ENCODE measurements at places on chromosomes 4 and X.

- DNase-seq: no peak
Measured at GRCh38 chr4:26912810-26913209, 52.2 kb downstream of the STIM2 start.

DNA sequence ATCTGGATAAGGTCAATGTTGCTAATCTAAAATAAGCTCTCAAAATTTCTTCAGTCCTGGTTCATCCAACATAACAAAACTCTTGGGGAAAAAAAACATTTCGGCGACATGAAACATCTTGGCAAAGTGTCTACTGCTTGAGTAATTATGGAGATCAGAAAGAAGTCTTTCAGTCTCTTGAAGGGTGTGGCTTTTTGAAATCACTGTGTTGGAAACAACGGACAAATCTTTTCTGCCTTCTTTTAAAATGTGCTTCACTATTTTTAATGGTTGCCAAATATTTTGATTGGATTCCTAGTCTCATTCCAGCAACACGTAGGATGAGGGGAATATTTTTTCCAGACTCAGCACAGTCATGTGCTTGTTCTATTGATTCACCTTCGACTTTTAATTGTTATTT is 138.6 kb downstream of the KLHL8 start:
- no peak for DNase-seq

DNA sequence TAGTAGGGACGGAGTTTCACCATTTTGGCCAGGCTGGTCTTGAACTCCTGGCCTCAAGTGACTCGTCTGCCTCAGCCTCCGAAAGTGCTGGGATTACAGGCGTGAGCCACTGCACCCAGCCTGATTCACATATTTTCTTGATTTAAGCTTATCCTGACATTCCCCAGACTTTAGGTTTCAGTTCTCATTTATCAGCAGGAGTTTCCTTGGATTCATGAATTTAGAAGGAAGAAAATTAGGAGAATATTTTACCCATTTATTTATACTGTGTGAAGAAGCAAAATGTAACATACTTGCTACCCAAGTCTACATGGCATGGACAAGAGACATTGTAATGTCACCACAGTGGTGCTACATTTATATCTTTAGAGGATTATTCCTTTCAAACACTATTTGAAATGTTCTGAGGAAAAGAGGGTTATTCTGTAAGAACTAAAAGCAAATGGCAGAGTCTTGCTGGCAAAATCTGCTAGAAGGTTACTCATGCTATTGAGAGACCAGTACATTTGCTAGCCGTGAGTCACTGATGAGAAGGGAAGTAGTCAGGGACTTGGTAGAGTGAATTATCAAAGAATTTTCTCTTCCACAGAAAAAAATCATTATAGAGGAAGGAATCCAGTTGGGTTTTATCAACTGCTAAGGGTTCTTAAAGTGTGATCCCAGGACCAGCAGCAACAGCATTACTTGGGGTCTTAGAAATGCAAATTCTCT is 26.1 kb upstream of the CFAP299 start:
- no peak for DNase-seq

DNA sequence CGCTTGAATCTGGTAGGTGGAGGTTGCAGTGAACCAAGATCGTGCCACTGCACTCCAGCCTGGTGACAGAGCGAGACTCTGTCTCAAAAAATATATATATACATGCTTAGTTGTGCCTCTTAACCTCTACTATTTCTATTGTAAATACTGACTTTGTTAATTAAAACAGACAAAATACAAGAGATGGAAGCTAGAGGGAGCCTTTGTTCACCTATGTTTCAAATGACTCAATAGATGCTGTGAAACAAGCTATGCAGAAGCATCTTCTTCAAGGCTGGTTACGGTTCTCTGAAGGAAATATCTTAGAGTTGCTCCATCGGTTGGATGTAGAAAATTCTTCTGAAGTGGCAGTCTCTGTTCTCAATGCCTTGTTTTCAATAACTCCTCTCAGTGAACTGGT is 6.2 kb downstream of the NCAPG start:
- DNase-seq: no peak

DNA sequence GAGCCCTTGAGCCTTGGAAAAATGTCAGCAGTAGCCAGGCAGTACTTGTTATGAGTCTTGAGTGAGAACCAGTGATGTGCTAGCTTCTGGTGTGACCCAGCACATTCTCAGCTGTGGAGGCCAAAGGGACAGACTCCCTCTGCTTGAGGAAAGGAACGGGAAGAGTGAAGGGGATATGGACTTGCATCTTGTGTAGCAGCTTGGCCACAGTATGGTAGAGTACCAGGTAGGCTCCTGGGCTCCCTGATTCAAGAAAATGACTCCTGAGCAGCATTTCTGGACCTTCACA is 1601.9 kb upstream of the ADGRL3 start:
- no peak for DNase-seq

DNA sequence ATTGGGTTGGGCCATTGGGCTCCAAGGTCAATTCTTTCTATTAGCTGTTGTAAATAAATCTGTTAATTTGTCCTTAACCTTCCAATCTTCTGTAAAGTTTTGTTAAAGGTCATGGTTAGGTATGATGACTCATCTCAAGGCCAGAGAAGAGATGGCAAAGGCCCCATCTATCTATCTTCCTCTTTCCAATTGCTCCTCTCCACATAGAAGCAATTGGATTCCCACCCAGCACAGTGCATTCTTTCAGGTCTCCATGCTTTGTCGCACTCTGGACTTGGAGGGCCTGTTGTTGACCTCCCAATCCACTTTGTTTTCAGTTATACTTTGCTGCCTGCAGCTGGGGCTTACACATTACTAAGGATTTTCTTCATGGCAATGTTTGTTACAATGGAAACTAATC is 118.5 kb downstream of the MFAP3L start:
- no peak for DNase-seq

DNA sequence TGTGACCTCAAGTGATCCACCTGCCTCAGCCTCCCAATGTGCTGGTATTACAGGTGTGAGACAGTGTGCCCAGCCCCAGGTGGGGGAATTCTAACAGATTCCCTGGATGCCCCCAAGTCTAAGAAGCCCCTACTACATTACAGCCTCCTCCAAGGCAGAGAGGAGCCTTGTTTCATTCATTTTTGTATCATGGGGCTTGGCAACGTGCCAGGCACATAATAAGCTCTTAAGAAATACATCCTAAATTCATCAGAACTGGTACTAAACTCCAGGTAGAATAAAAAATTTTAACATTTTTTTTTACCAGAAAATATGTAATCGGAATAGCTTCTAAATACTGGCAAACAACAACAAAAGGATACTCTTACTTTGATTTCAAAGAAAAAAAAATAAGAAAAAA is 127.1 kb downstream of the CHIC2 start:
- no peak for DNase-seq

DNA sequence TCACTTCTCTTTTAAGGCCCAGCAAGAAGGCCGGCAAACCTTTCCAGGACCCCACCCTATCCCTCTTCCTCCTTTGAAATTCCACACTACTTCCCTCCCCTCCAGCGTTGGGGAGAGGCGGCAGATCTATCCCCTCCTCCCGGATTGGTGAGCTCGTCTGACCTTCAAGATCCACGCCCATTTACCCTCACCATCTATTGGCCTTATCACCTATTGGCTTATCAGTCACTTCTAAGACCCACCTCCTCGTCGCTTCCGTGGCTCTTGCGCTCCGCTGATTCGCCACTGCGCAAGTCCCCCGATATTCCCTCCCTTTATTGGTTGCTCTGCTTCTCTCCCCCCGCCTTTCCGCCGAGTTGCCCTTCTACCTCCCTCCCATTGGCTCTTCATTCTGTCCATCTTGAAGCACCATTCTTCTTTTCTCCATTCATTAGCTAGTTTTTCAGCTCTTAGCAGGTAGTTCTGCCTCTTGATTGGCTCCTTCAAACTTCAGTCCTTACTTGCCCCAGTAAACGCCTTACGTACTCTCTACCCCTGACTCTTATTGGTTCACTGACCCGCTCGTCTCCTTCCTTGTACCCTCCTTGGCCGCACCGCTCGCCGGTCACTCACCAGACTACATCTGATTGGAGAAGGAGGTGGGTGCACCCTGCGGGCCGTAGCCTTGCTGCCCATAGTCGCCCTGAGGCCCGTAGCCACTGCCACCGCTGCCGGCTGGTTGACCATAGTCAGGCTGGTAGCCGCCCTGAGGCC is 4.8 kb upstream of the PRICKLE3 start:
- DNase-seq: peak; percentile 67

DNA sequence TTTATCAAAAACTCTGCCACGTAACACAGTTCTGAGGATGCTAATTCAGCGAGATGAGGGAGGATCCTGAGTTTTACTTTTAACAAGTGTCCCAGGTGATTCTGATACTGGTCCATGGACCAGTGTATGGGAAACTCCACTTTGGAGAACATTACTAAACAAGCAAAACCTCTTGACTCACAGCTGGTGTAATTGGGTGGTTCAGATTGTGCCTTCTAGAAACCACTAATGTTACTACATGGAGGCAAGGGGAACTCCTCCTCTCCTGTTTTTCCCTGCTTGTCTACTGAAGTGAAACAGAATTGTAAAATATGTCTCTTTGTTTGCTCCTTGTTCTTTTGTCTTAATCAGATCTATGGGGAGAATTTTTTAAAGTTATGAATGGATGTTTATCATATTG is 62.6 kb downstream of the FRAS1 start:
- DNase-seq: no peak

DNA sequence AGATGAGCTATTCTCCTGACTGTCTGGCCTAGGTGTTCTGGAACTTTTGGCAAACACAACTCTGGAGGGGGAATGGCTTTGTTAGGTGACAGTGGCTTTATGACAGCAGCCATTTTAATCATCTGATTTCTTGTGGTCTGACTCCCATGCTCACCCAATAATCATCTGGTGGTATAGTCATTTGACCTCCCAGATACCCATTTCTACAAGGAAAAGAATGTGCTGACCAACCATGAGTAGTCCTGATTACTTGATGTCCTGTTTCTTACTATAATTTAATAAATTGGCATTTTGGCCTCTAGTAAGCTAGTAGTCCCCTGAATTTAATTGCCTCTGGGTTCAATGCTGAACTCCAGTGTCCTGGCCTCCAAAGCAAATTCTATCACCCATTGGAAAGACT is 109.9 kb upstream of the DUSP21 start:
- no peak for DNase-seq

GRCh38 chr4:2698951-2699505 is 57.1 kb downstream of the TNIP2 start:
- DNase-seq: no peak

DNA sequence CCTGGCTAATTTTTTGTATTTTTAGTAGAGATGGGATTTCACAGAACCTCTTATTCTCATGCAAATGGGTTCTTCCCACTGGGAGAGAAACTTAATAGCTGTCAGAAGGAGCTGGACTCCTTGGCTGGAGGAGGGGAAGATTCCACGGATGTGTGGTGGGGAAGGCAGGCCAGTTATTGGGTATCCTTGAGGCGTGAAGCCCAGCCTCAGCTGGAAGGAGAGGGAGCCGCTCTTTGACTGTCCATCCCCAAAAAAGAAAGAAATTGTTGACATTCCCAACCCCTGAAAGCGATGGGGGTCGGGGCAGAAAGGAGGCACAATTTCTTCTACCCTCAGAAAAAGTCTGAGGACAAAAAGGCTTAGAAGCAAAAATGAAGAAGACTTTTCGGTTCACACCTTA is 983.1 kb upstream of the PABPC4L start:
- no peak for DNase-seq

- no peak for DNase-seq
Measured at GRCh38 chrX:153929576-153929975, 3.5 kb upstream of the ARHGAP4 start.

DNA sequence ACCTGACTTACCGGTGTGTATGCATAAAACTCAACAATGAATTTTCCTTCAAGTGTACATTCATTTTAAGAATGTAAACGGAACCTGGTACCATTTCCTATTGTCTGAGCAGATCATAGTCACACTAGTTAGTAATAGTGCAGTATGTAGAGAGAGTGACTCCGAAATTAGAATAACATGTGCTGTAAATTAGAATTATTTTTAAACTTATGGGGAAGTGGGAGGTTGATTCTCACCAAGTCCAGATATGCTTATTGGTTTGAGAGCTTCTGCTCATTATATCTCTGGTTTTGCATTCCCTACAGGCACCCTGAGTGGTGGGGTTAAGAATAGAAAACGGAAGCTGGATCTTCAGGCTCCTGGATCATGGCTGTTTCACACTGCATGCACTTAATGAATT is 39.6 kb downstream of the KLF3 start:
- no peak for DNase-seq
